ENCODE measurements at places on chromosomes 2 and 18.

GRCh38 chr2:200452377-200452776, 57.5 kb downstream of the KCTD18 start:
- DNase-seq, result no peak

DNA sequence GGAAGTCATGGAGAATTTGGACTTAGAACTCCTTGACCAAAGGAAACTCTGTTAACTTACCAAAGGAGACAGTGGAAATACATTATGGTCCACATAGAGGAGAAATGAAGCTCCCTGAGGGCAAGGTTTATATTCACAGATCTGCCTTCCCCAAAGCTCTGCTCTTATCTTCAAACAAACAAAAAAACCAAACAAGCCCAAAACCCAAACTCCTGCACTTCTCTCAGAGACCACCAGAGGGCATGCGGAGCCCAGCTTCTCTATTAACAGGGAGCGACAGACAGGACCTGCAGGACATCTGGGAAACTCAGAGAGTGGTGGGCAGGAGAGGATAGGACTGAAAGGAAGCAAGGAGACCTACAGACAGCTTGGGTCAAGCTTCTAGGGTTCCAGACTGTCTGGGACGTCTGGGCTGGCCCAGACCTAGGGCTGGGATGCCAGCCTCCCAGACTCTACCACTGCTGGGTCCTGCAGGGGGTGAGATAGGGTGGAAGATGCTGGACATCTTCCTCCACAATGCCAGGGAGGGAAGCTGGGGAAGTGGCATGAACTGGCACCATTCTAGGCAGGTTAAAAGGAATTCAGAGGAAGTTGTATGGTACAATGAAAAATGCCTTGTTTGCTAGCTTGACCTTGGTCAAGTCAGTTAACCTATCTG, 4.0 kb upstream of the WNT10A start:
- peak; percentile 52 for DNase-seq

- DNase-seq, result no peak
Observed at GRCh38 chr2:180017784-180018183, 10.7 kb upstream of the CWC22 start.

GRCh38 chr2:191636586-191636985, 41.4 kb upstream of the NABP1 start:
- DNase-seq, result no peak

GRCh38 chr2:28163627-28164279, 228.9 kb upstream of the FOSL2 start:
- no peak for DNase-seq

GRCh38 chr2:54801352-54801751, 77.9 kb downstream of the EML6 start:
- DNase-seq, result no peak

- no peak for DNase-seq
Observed at GRCh38 chr2:121333834-121334558, 49.0 kb upstream of the TFCP2L1 start.

GRCh38 chr2:157497638-157498314, 53.9 kb upstream of the CYTIP start:
- DNase-seq, result no peak

- DNase-seq, result no peak
Observed at GRCh38 chr2:2520401-2520811, 189.3 kb upstream of the MYT1L start.

DNA sequence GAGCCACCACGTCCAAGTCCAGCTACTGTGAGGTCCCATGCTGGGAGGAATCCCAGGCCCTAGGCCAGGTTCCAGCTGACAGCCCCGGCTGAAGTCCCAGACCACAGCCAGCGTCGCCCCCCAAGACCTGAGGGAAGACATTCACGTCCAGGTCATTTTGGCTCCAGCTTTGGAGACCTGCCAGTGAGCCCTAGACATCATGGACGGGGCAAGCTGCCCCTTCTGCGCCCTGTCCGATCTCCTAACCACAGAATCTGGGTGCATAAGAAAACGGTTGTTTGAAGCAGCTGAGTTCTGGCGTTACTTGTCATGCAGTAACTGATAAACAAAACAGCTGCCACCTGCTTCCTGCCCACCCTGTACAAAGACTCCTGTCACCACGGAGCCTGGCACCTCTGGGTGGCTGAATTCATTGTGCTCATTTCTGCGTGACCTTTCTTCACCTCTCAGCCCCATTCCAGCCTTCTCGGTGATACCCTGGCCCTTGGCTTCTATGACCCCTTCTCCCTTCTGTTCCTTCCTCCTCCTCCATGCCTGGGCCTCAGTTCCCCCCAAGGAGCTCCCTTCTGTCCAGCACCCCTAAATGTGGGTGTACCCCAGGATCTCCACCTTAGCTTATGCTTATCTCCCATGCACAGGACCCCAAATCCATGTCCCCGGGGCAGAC, 72.6 kb upstream of the SMAD7 start:
- no peak for DNase-seq

- DNase-seq, result no peak
Observed at GRCh38 chr2:29269095-29269764, 154.0 kb downstream of the CLIP4 start.

- no peak for DNase-seq
Observed at GRCh38 chr2:33214436-33214835, 262.0 kb upstream of the RASGRP3 start.

- DNase-seq, result no peak
Observed at GRCh38 chr18:25240420-25240770, 111.6 kb downstream of the ZNF521 start.

DNA sequence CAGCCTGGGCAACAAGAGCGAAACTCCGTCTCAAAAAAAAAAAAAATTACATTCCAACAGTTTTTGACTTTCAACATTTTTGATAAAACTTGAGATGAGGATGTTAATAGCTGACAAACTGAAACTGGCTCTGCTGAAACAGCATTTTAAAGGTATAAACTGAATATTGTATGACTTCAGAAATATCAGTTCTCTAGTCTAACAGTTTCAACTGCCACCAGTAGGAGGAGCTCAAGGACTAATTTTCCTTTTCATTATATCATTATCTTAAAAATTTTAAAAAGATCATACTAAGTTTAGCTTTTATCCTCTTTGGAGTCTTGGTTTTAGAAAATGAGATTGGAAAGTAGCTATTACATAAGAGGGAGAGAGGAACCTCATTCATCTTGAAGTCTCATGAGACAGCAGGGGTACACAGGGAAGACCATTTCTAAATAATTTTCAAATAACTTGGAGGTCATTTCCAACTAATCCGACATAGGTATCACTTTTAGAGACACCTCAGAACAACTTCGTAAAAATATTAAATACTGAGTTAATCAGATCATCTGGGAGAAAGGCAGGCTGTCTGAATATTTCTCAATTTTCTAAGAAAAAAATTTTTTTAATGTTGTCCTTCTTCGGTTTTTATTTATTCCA, 37.6 kb upstream of the MCM6 start:
- no peak for DNase-seq

- no peak for DNase-seq
Observed at GRCh38 chr2:46303822-46304221, 6.6 kb downstream of the EPAS1 start.

- DNase-seq, result no peak
Observed at GRCh38 chr2:132640116-132640515, 29.9 kb downstream of the LYPD1 start.

- DNase-seq, result no peak
Observed at GRCh38 chr2:200761266-200761665, 50.4 kb upstream of the BZW1 start.

GRCh38 chr18:46293742-46294181, 189.6 kb downstream of the HAUS1 start:
- no peak for DNase-seq

DNA sequence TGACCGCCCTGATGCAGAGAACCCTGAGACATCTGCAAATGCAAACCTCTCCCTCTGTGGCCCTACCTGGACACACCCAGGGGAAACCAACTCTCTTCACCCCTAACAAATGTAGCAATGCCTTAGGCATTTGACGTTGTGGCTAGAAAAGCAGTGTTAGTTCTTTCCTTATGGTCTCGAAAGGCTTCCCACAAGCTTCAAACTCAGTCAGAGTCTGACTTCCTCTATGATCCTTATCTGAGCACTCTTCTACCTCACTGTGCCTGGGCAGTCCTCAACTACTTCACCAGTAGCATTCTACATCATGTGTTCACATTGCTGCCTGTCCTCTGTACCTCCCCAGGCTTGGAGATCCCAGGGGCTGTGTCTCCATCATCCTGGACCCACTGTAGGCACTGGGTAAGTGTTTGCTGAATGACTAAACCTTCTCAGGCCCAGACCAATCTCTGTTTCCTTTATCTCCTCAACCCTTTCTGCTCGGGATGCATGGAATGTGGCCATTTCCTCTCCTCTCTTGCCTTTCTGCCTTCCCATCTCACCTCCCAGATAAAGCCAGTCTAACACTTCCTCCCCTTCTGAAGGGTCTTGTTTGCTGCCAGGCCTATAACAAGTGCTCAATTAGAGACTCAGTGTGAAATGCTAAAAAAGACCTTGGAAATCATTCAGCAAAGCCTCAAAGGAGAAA, 91.7 kb upstream of the ACAA2 start:
- no peak for DNase-seq
